ENCODE measurements at places on chromosomes 6 and 20.

DNA sequence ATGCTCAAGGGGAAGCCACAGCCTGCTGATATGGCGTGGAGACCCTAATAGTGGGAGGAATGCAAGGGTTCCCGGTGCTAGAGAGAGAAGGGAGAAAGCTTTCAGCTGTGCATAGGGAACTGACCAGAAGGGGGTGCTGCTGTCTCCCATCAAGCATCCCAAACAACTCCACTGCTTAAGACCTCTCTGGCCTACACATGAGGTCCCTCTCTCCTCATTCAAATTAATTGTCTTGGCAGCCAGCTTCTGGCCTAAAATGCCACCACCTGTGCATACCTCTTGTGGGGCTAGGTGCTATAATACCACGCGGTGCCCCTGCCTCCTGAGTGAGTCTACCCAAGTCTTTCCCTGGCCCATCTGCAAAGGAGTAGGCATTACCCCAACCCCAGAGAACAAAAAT lies 14.5 kb downstream of the ADISSP start:
- DNase-seq = peak; percentile 64

DNA sequence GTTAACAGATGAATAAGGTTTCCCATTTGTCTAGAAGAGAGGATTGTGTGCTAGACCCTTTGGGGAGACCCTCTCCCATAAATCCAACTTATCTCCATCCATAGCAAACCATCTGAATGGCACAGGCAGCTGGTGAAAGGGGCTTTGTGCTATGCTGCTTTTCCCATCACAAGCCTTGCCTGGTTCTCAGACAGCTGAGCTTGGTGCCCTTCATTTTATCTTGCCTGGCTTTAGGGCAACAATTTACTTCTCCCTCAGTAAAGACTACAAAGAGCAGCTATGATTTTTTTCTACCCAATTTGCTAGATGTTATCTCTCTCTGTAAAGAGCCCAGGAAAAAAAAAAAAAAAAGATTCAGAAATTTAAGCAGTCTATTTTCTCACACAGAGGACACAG lies 117.0 kb upstream of the COL21A1 start:
- no peak for DNase-seq

DNA sequence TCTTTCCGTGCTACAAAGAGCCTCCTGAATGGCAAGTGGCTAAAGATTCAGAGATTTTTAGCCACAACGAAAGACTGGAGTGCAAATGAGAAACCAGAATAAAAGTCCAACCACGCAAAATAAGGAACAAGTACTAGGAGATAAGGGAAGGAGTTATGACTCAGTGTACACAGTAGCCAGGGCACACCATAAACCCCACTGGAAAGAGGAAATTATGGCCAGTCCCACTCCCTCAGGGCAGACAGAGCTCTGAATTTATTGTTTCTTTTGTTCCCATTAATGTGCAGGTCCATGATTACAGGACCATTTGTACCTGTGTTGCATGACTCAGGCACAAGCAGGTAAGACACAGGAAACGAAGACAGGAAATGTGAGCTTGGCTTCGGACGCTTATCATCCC lies 150.3 kb upstream of the PREP start:
- DNase-seq = no peak

DNA sequence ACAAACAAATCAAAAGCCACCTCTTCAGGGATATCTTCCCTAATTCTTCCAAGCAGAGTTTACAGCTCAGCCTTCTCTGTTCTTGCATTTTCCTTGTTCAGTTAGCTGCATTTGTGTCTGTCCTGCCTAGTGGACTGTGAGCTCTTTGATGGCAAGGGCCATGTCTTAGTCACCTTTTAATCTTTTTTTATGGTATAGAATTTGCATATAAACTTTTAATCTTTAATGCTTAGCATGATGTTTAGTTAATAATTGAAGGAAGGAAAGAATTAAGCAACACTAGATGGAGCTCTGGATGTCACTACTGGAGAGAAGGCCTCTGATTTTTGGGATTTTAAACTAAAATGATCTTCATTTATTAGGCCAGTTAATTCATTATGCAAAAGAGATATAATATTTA lies 12.1 kb downstream of the PPP2R5D start:
- no peak for DNase-seq

DNA sequence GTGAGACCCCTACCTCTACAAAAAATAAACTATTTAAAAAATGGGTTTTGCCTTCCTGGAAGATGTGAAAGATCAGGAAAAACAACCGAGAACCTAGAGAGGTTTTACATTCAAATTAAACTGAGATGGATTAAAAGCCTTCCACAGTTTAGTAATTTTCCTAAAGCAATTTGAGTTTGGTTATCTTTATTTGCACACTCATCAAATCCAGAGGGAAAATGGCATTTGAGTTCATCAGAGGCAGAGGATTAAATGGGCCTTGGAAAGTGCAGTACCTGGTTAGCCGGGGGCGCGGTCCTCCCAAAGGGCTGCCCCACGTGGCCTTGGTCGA lies 157.0 kb upstream of the INSM1 start:
- no peak for DNase-seq

GRCh38 chr20:20495729-20496503 lies 128.0 kb downstream of the INSM1 start:
- no peak for DNase-seq

DNA sequence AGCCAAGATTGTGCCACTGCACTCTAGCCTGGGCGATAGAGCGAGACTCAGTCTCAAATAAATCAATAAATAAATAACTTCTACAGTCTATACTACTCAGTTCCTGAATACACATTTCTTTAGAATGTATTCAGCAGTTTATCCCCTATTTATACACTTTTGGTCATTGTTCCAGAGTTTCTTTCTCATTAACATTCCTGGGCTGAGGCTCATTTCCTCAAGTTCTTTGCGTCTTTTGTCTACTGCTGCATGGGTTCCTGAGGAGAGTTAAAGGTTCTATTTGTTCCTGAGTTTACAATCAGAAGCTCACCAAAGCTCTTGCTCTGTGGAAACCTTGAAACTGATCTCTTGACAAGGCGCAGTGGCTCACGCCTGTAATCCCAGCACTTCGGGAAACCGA lies 37.7 kb upstream of the SASH1 start:
- peak; percentile 34 for DNase-seq

DNA sequence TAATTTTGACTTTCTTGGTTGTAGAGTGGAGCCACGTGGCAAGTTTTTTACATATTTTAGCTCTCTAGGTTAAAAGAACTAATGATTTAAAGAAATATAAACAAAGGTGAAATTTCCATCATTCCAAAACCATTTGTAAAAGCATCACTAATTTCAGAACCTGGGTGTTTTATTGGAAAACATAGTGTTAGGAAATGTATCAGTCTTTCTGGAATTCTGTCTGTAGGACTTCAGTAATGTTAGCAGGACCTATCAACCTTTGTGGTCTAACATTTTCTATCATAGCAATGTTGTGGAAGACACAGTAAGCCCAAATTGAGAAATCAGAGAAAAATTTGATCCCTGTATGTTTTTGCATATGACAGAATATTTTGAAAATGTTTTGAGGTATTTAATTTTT lies 28.3 kb downstream of the L3MBTL3 start:
- DNase-seq = no peak

- no peak for DNase-seq
Observed at GRCh38 chr6:78850621-78851020, 16.7 kb upstream of the IRAK1BP1 start.

DNA sequence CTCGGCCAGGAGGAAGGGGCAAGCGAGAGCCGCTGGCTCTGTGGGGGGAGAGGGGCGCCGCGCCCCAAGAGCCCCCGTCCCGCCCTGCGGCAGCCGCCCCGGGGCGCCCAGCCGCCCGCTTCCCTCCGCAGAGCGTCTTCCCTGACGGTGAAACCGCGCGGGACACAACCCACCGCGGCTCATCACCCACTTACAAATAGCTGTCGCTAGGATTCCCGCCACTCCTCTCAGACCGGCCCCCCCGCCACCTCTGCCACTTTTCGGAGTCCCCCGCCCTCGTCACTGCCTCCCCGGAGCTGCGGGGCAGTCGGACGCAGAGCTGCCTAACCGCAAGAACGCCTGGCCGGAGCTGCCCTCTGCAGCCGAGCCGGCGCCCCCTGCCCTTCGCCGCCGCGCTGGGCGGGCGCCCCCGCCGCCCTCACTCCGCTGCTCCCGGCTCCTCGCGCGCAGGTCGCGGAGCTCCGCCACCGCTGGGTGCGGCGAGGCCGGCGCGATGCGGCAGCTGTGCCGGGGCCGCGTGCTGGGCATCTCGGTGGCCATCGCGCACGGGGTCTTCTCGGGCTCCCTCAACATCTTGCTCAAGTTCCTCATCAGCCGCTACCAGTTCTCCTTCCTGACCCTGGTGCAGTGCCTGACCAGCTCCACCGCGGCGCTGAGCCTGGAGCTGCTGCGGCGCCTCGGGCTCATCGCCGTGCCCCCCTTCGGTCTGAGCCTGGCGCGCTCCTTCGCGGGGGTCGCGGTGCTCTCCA lies at the start of gene SLC35D3:
Gene SLC35D3 (plus strand): TSS at position 366 of the 749 bp plus-strand sequence. CDS start 128 bp downstream, at position 494.
- no peak for DNase-seq

DNA sequence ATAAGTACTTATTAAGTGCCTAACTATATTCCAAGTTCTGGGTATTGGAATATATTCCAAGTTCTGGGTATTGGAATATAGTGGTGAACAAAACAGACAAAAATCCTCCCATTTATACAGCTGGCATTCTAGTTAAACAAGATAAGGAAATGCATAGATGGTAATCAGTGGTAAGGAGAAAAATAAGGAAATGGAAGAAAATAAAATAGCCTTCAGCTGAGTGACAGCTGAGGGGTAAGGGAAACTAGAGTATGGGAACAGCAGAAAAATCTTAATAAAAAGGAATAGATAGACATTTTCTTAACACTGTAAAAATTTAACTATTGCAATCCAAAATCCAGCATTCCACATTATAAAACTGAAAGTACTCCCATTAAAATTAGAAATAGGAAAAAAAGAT lies 17.2 kb upstream of the WFDC10A start:
- DNase-seq = no peak

DNA sequence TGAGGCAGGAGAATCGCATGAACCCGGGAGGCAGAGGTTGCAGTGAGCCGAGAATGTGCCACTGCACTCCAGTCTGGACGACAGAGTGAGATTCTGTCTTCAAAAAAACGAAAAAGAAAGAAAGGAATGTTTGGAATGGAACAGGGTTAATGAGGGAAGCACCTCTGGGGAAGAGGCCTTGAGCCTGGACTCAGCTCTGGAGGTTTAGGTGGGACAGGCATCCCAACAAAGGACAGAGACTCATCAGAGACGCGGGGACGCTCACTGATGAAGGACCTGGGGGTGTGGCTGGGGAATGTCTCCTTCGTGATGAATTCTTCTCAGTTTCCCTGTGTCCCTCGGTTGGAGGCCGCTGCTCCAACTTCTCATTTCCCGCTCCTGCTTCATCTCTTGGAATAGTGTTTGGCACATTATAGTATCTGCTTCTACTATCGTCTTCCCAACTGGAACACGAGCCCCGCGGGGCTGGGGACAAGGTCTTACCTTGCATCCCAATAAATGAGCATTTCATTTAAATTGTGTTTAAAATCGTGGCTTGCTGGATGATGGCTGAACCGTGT lies 27.6 kb downstream of the KIF25 start:
- no peak for DNase-seq

- DNase-seq = no peak
Observed at GRCh38 chr20:31716818-31717477, 5.7 kb downstream of the BCL2L1 start.

DNA sequence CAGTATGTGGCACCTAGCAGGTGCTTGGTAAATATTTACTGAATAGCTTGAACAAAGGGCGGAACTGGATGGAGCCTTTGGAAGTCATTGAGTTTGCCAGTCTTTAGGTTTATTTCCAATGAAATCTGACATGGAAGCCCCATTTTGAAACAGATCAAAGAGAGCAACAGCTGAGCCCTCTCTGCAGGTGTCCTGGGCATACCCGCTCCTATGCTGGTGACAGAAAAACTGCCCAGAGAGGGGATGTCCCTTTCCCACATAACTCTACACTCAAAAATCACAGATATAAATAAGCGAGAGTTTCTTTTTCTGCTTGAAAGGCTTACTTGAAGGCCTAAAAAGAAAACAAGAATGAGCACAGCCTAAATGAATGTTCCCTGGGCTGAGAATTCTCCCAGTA lies 53.0 kb upstream of the RALY start:
- DNase-seq = no peak

DNA sequence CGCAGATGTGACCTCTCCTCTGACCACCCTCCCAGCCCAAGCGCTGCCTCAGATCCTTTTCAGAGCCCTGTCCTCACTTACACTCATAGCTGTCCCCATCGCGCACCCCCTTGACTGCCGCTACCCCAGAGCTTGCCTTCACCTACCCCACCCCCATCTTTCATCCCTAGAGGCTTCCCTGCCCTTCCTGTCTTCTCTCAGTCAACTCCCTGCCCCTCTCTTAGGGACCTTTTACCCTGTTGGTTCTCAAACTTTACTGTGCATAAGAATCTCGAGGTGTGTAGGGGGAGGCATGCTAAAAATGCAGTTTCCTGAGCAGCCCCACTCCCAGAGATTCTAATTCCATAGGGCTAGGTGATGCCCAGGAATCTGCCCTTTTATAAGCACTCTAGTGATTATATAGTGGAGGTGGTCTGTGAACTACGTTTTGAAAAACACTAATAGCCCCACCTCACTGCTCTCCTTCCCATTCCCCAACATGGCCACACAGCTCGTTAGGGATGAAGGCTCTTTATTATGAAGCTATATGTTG lies 725 bp downstream of the TM9SF4 start:
- DNase-seq = no peak

- peak; percentile 26 for DNase-seq
Observed at GRCh38 chr6:142942805-142943227, 2.2 kb downstream of the HIVEP2 start.

GRCh38 chr6:6640926-6641325 lies 52.4 kb downstream of the LY86 start:
- DNase-seq = no peak

GRCh38 chr6:85669735-85670194 lies 27.1 kb upstream of the SYNCRIP start:
- DNase-seq = peak; percentile 58

DNA sequence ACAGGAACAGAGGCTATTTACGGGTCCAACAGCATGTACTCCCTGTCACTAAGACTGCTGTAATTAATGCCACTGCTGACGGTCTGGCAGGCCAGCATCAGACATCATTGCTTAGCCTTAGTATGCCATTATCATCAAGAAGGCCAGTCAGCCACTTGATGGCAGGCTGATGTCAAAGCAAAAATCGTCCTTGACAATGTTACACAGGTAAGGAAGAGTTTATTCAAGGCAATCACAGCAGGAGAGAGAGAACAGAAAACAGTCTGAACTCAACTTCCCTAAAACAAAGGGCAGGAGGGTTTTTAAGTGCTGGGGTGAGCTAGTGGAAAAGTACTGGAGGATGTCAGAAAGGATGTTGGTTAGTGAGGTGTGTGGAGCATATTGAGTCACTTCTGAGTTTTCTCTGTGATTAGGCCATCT lies 25.1 kb downstream of the FKBP1C start:
- no peak for DNase-seq

DNA sequence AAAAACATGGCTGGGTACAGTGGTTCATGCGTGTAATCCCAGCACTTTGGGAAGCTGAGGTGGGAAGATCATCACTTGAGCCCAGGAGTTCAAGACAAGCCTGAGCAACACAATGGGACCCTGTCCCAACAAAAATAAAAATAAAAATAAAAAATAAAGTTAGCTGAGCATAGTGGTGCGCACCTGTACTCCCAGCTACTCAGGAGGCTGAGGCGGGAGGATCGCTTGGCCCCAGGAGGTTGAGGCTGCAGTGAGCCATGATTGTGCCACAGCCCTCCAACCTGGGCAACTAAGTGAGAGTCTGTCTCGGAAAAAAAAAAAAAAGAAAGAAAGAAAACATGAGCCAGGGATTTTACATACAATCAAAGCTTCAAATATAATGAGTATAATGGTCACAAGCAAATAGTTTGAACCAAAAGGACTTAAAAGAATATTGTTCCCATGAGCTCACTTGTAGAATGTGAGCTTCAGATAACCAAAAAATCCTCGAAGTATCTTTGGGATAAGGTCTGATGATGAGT lies 31.1 kb downstream of the RANBP9 start:
- DNase-seq = no peak

All from fibroblast of gingiva (primary cell).